ENCODE measurements at places on chromosomes 7 and 10.

DNA sequence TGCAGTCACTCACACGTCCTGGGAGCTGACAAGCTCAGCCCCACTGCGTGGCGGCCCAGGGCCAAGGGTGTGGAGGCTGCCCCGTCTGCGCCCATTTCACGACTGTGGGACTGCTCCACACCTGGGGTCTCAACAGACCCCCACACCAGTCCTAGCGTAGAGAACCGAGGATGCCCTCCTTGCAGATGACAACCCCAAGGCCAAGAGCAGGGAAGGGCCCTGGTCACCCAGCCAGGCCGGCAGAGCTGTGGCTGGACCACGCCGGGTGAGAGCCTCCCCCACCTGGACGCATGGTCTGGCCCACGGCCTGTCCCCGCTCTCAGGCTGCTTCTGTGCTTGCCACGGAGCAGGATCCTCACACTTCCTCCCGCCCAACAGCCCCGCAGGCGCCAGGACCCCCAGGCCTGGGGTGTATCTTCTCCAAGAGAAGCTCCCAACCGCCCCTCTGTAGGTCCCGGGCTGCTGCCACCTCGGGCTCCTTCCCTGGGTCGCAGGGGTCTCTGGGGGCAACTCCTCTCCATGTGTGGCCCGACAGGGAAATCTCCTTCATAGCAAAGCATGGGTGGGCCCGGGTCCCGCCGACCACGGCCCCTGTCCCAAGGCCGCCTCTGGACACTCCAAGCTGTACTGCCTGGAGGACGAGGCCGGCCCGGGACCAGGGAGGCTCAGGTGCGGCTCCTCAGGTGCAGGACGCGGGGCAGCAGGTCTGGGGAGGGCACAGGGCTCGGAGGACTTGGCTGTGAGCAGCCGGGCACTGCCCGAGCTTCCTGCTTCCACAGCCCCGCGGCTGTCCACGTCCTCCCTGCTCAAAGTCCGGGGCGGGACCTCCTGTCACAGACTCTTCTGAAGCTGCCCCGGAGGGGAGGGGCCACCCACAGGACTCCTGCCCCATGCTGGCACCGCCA is 88.8 kb downstream of the FOXL3 start:
- DNase-seq, result no peak

- no peak for DNase-seq
Observed at GRCh38 chr7:131071786-131072504, 255.7 kb upstream of the MKLN1 start.

DNA sequence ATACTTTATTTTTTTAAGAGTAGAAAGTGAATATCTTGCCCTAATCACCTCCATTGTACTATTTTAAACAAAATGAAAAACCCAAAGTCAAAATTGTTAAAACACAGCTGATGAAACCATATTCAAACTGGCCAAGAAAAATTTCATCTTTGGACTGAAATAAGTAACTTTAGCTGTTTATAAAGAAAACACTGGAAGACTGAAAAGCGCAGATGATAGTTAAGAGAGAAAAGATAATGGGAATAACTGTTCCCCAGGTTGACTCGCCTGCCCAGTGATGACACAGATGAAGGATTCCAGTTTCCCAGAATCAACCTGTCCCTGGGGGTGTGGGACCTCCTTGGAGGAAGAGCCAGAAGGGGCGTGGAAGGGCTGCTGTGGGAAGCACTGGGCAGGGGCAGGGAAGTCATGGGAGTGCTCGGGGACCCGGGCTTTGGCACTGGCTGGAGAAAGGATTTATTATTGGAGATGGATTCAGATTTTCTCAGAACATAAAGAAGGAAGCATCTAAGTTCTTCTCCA is 43.1 kb downstream of the DENND2A start:
- no peak for DNase-seq

DNA sequence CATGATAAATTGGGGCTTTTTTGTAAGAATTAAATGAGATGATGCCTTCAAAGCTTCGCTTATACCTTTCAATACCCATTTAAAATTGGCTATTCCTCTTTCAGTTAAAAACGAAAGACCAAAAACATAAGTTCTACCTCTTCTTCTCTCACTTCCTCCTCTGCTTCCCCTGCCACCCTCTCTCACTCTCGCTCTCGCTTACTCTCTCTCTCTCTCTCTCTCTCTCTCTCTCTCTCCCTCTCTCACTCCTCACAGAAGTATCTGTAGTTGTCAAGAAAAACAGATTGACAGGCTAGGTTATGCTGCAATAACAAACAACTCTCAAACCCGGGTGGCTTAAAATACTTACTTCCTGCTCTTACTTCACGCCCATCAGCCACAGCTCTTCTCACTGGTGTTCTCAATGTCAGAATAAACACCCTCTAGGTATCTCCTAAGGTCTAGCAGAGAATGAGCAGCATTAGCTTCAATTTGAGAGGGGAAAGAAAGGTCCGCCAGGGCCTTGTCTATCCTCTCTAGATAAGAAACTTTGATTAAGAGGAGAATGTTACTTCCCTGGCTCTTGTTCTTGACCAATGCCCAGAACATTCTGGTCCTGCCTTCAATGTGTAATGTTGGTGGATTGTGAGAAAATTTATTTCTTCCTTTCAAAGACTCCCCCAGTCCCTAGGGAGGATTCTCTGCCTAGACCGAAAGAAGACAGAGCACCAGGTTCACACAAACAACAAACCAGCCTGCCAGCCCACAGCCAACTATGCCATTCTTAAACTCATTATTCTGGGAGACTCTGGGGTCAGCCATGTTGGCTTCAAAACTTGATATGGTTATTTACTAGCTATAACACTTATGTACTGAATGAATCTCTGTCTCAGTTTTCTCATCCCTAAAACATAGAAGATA is 1028.7 kb downstream of the XPNPEP1 start:
- no peak for DNase-seq

DNA sequence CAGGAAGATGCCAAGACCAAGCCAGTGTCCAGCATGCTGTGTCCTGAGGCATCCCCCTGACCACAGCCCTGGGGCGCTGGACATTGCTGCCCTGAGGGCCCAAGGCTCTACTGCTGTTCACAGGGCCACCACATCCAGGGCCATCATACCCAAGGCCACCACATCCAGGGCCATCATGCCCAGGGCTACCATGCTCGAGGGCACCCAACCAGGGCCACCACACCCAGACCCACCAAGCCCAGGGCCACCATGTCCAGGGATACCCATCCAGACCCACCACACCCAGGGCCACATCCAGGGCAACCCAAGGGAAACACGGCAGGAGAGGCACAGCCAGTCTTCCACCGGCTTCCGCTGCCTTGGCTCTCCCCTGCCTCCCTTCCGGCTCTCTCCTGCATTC is 17.1 kb downstream of the STK32C start:
- DNase-seq, result no peak

- DNase-seq, result no peak
Observed at GRCh38 chr10:68208424-68209042, 23.4 kb downstream of the ATOH7 start.

- DNase-seq, result no peak
Observed at GRCh38 chr10:133075346-133076137, 12.2 kb upstream of the ADGRA1 start.

DNA sequence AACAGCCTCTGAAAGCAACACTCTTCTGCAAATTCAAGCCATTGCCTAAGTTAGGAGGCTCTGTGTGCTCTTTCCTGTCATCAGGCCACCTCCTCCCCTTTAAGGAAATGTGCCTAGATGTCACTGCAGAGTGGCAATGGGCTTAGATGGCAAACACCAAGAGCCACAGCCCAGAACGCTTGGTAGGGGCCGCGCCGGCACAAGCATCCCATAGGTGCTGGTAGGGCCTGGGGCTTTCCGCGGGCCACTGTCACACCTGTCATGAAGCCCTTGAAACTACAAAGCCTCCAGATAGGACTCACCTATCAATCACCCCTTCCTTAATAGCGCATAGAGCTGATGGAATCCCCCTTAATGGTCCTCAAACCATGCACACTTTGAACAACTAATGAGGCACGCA is 299.9 kb downstream of the GRID1 start:
- DNase-seq, result no peak

GRCh38 chr10:9608602-9609001 is 1409.1 kb upstream of the CELF2 start:
- no peak for DNase-seq

DNA sequence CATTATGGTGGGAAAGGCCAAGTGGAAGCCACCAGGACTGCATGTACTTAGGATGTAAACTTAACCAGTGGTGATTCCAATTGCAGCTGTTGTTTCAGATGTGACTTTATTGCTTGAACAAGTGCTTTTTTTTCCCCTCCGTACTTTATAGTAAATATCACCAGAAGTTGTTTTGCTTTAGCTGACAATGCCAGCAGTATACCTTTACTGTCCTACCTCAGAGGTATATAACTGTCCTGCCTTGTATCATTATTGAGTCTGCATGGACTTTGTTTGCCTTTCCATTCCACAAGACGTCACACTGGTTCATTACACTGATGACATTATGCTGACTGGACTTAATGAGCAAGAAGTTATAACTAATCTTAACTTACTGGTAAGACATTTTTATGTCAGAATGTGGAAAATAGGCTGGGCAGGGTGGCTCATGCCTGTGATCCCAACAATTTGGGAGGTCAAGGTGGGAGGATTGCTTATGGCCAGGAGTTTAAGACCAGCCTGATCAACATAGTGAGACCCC is 77.1 kb upstream of the RAB18 start:
- DNase-seq, result no peak

GRCh38 chr10:52011118-52011517 is 303.0 kb upstream of the DKK1 start:
- DNase-seq, result no peak

- no peak for DNase-seq
Observed at GRCh38 chr7:28083998-28084985, 96.3 kb downstream of the JAZF1 start.

DNA sequence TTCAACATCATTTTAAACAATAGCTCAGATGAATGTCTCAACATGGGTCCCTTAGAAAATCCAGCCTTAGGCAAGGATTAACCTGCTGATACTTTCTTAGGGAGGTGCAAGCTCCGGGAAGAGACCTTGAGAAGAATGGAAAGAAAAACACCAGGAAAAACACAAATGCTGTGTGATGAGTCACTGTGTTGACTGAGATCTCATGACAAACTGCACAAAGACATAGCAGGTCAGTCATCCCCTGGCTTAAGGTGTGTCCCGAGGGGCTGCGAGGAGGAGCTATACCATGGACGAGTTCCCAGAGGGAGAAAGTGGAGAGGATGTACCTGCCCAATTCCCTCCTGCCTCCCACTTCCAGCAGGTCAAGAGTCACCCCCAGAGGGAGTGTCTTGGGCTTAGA is 98.0 kb downstream of the TEX36 start:
- no peak for DNase-seq

DNA sequence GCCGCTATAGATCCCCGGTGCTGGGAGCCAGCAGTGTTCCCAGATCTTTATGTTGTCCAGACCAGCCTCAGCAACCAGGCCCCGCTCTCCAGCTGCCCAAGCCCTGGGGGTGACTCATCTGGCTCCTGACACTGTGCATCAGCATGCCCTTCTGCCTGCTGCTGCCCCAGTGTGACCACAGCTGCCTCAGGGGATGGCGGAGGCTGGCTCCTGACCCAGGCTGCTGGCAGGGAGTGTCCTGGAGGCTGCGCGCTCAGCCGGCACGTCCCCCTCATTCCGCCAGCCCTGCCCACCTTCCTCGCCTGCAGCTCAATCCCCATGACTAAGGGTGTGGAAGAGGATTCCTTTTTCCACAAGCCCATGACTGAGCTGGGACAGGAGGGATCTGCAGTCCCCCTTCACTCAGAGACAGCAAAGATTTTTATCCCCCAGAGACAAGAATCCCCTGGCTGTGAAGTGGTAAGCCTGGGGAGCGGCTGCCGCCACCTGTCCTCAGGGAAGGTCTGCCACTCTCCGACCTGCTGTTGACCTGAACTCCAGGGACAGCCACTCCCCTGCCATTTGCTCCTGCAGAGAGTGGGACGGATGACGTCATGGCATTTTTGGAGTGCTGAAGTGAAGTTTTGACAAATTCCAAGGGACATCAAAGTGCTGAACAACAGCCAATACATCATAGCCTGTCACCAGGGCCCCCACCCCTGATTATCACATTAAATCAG is 182.8 kb upstream of the BMPER start:
- DNase-seq, result no peak

DNA sequence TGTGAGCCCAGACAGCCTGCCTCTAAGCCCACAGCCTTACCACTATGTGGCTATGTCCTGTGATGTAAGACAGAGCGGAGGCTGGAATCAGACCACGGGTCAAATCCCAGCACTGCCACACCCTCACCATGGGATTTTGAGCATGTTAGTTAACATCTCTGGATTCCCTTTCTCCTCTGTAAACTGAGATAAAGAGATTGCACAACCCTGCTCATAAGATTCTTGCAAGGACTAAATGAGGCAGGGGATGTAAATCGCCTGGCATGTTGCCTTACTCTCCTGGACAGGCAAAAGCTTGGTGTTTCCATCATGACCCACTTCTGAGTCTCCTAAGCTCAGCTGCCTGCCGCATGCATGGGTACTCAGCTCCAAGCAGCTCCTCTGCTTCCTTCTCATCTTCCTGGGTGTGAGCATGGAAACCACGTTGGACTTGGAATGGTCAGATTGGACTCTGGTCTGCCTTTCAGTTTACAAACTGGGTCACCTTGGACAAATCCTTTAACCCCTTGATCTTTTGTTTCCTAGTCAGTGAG is 41.3 kb upstream of the MTURN start:
- DNase-seq, result no peak

DNA sequence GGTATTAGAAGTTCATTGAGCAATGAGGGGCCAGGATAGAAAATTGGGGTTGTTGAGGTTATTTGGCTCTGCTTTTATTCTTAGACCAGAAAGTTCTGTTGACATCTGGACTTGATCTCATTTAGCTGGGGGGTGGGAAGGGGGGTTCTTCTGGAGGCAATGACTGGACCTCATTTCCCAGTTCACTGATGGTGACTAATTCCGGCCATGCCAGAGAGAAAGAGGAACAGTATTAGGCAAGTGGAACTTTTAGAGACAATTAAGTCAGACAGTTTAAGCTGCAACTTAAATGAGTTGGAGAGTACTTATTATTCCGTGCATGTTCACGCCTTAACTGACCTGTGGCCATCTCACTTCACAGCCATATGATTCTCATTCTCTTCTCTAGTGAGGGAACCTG is 512.5 kb downstream of the REEP3 start:
- DNase-seq, result no peak

Data from activated naive CD4-positive, alpha-beta T cell (primary cell).